ENCODE measurements at places on chromosomes 13 and 19.
A peak's percentile ranks its signal among the peaks of the same experiment; 100 is the strongest.

- no peak for DNase-seq
These were observed 376.4 kb downstream of the GPC6 start for GRCh38 chr13:93603043-93603442.

DNA sequence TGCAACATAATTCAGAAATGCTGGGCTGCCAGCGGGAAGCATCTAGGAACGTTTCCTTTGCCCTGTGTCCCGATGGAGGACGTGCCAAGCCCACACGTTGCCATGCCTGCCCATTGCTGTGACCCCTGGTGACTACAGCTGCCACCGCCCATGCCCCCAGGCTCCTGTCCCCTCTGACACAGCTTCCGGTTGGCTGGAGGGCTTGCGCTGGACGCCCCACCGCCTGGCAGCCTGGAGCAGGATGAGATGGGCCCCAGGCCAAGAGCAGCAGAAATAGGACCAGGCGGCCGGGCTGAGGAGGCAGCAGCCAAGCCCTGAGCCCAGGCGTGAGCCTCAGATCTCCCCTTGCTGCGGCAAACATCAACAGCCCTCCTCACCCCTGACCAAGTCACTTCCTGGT is 125.9 kb downstream of the COL4A2 start:
- peak; percentile 89 for DNase-seq

GRCh38 chr19:28882818-28883217 is 330.1 kb downstream of the UQCRFS1 start:
- no peak for DNase-seq

DNA sequence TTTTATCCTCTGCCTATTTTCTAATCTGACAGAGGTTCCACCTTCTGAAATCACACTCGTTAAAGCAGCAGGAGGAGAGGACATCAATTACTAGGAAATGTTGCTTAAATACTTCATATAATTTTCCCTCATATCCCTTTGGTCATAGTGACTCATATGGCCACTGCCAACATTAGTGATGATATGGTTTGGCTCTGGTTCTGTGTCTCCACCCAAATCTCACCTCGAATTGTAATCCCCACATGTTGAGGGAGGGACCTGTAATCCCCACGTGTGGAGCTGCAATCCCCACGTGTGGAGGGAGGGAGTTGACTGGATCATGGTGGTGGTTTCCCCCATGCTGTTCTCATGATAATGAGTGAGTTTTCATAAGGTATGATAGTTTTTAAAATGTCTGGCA is 618.4 kb upstream of the SLITRK5 start:
- DNase-seq, result no peak

DNA sequence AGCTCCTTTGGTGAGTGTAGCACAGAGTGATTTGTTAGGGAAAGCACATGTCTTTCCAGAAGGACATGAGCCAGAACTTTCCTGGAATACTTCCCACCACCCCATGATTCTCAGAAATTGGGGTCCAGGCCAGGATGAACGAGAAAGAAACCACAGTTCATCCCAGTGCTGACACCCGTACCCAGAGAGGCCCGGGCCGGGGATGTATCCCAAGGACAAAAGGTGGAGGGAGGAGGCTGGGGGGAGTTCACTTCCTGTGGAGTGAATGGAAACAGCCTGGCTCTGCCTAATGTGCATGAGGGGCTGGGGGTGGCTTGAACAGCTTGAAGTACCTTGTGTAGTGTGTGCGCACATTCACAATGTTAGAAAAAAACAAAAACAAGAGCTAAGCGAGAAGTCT is 47.5 kb downstream of the CDADC1 start:
- DNase-seq, result no peak

- DNase-seq, result no peak
These were observed 220.9 kb upstream of the SOX21 start for GRCh38 chr13:94933230-94933751.

DNA sequence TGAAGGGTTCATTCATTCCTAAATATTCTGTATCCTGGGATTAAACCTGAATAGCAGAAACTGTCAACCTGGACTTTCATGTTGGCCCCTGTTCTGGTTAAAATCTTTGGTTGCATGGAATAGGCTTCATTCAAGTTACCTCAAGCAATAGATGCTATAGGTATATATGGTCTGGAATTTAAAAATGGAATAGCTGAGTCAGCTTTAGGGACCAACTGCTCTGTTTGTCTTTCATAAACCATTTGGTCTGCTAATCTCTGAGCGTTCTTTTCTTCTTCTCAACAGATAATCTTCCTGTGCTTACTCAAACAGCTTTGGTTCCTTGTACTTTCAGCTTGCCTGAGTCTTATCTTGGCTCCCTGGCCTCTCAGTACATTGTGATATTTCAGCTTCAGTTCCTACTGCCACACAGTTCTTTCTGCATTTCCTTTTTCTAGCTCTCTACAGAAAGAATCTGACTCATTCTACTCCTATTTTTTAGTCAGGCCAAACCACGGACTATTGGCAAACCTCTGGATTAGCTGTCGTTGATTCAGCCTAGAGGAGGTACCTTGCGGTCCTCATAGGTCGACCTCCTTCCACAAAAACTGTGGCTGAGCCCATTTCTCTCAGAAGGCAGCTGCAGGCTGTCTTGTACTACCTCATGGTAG is 35.9 kb upstream of the MAB21L1 start:
- no peak for DNase-seq

DNA sequence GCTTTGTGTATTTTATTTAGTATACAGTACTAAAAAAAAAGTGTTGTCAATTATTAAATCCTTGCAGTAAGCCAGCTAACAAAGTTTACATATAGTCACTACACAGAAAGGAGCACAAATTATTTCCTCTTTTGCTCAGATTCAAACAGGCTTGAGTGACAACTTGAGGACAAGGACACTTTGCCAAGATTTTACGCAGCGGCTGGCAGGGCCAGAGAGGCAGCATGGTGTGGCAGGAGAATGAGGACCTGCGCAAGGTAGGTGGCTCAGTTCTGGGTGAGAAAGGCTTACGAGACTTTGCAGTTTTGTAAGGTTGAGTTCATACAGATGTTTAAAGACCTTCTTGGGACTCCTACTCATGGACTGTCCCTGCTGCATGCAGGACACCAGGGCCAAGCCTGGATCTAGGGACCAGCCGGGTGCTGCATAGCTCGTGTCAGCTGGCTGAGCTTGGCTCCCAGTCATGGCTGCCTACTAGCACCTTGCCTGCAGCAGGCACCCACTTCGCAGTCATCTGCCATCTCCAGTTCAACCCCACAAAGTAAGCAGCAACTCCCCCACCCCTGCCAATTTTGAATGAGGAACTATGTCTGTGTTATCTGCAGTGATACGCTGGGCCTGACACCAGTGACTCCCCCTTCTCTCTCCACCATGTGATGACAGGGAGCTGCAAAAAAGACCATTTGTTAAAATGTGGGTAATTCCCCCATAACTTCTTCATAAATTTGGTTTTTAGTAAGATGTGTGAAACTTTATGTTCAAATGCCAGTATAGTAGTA is 3.7 kb upstream of the TUBA3C start:
- no peak for DNase-seq

DNA sequence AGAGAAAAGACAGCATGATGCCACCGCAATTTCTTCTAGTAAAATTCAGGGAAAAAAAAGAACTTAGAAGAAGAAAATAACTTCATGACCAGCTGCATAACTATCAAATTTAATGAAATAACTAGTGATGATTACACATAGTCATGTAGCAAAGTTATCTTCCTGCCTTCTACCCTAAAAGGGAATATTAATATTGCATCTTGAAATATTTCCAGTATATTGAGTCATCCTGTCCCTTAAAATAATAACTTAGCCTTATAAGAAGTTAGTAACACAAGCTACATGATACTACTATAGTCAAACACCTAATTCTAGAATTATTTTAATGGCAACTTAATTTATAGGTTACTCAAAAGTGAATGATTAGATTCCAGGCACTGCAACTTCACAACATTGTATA is 289.2 kb downstream of the KLF12 start:
- DNase-seq, result no peak

DNA sequence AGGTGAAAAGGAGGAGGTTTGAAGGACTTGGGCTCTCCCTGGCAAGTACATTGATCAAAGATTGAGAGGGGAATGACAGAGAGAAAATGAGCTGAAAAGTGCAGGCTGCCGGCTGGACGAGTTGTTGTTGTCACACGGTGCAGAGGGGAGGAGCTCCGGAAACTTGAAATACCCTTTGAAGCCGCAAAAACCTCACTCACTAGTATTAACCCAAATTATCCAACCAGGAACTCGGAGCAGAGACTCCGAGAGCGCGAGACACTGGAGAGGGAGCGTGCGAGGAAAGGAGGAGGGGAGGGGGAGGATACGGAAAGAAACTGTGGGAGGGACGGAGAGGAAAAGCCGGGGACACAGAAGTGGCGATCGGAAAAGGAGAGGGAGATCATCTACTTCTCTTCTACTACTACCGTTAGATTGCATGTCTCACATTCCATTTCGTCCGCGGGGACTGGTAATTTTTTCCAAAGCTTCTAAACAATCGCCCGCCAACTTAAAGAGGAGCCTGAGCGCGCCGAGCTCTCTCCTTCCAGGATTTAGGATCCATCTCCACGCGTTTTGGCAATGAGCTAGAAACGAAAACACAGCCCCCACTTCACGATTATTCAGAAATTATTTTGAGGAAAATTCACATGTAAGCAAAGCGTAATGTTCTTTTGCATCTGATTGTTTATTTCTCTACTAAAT is at the start of gene DACH1:
TSS of gene DACH1 (minus strand) at position 74 of the 684 bp plus-strand sequence.
- peak; percentile 81 for DNase-seq

DNA sequence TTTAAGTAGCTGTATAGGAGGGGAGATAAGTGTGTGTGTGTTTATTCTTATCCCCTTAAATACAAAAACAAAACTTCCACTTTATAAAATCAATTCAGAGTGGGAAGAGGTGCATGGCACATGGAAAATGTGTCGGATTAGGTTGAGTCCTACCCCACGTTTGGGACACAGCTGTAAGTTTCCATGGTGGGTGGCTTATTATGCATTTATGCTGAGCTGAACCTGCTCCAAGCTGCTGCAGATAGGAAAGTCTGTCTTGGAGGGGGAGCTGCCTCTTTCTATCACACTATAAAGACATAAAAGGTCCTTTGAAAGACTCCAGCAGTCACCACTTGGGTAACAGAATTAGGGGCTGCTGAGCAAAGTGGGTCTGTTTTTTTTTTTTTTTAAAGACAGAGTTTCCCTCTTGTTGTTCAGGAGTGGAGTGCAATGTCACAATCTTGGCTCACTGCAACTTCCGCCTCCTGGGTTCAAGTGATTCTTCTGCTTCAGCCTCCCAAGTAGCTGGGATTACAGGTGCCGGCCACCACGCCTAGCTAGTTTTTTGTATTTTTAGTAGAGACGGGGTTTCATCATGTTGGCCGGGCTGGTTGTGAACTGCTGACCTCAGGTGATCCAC is 15.2 kb downstream of the ACTN4 start:
- DNase-seq, result no peak

- no peak for DNase-seq
These were observed 217.9 kb downstream of the RFC3 start for GRCh38 chr13:34035676-34036325.

DNA sequence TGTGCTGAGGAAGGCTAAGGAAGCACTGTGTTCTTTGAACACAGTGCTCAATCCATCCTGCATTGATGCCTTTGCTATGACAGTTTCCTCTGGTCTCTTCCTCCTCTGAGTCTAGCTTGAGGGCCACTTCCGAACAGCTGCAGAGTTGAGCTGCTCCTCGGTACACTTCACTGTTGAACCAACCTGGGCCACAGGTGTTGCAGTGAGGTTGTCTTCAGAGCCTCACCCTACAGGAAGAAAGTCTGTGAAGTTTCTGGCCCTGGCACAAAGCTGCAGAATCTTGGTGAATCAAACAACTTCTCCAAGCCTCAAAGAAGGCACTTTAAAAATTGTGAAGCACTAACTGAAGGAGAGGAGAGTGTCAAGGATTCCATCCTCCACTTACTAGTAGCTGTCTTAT is 394.0 kb downstream of the KCNRG start:
- no peak for DNase-seq

- no peak for DNase-seq
These were observed 85.3 kb upstream of the FNDC3A start for GRCh38 chr13:48890391-48890790.

DNA sequence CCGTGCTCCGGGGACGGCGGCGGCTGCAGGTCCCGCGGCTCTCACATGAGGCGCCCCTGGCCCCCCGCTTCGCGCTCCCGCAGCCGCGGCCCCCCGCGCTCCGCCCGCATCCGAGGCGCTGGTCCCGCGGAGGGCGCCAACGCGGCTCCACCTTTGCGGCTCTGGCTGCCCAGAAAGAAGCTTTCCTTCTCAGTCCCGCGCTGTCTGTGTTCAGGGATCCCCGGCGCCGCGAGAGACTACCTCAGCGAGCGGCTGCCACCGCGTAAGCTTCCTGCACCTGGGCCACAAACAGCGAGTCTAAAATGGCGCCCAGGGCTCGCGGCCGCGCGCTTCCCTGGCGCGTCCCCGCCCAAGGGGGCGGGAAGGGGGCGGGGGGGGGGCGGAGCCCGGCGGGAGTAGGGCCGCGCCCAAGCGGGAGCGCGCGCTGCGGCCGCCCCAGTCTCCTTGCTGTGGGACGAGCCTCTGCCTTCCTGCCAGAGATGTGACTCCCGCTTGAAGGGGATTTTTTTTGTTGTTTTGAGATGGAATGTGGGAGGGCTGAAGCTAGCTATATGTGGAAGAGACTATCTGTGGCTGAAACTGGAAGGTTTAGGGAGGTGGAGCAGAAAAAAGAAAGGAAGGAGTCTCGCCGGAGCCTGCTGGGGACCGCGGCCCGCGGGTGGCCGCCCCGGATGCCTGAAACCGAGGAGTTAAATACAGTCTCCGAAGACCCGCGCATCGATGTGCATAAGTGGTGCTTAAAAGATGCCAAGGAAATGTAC is at the start of gene FBXL3:
TSS of gene FBXL3 (minus strand) at position 299 of the 761 bp plus-strand sequence. CDS start 5,299 bp downstream, outside the sequence.
- DNase-seq, result peak; percentile 95

DNA sequence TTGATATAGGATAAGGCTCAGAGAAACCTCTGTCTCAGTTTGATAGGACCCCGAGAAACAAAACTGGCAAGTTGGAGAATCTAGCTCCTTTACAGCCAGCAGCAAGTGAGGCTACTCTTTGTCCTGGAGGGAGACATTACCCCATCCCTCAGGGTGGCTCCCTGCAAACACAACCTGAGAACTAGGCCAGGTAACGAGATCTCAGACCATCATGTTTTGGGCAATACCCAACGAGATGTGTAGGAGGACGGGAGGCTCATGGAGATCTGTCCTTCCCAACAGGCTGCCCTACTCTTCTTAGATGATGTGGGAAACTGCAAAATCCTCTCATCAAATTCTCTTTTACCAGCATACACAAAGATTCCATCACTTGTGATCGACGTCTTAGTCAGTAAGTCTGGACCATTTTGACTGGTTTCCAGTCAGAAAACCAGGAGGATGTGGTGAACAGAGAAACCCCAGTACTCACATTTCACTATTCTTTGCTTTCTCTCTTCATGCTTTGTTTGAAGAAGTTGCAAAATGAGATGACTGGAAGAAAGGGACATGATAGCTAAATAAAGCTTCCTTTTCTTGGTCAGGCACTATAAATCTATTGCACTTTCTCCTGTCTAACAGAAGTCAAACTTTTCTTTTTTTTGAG is 6.0 kb upstream of the CTU1 start:
- DNase-seq, result no peak

DNA sequence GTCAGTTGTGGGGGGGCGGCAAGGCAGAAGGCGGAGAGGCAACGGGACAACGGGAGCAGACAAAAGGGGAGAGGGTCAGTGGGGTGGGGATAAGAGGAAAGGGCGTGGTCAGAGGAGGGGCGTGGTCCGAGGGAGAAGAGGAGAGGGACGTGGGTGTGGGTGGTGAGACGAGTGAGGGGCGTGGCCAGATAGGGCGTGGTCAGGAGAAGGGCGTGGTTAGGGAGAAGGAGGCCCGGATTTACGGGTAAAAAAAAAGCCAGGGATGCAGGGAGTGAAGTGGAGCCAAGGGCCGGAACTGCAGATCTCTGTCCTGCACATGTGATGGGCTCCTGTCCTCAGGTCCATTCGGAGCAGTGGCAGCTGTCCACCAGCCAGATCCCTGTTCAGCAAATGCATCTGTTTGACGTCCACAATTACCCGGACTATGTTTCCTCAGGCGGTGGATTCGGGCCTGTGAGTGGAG is 21.5 kb downstream of the CPT1C start:
- peak; percentile 54 for DNase-seq

All from right cardiac atrium (tissue), 5 donors.